ENCODE measurements at places on chromosomes 4 and X.

DNA sequence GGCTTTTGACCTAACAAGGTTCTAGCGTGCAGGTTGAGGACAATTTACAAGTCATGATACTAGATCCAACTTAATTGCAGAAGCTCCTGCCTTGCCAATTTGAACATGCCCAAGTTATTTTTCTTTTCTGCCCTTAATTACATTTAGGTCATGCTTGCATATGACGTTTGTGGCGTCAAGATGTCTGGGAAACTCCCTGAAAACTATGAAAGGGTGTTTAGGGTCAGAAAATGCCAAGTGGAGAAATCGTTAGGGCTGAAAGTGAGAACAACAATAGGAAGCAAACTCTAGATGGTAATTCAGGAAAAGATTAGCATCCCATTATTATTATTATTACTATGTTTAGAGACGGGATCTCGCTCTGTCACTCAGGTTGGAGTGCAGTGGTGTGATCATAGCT lies 38.2 kb upstream of the PLAC8 start:
- DNase-seq = no peak

GRCh38 chrX:20968996-20969395 lies 405.2 kb upstream of the CNKSR2 start:
- DNase-seq = no peak

DNA sequence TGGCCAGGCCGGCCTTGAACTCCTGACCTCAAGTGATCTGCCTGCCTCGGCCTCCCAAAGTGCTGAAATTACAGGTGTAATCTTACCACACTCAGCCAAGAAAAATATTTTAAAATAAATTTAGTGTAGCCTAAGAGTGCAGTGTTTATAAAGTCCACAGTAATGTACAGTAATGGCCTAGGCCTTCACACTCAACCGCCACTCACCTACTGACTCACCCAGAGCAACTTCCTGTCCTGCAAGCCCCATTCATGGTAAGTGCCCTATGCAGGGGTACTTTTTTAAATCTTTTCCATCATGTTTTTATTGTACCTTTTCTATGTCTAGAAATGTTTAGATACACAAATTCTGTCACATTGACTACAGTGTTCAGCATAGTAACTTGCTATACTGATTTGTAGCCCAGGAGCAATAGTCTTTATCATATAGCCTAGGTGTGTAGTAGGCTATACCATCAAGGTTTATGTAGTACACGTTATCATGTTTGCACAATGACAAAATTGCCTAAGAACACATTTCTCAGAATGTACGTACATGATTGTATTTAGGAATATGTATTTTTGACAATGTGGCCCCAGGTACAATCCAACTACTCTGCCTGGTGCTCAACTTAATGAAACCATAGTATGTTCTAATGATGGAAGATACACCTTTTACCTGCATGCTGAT lies 455.2 kb downstream of the PCDH7 start:
- no peak for DNase-seq

GRCh38 chrX:139113708-139114107 lies 402.2 kb upstream of the FGF13 start:
- no peak for DNase-seq

DNA sequence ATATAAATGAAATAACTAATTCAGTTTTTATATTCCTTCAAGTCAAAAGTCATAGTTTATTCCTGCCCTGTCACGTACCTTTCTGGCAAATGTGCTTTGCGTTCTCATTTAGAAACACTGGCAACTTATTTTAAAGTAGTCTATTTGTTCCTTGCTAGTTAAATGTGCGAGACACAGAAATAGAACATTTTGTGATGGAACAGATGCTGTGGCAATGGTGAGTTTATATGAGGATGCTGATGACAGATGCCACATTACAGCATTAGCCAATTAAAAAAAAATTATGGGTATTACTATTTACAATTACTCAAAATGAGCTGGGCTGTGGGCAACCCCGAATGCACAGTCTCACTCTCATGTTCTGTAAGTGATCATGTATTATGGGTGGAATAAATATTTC lies 26.1 kb upstream of the EPHA5 start:
- DNase-seq = no peak
